CD4-positive, alpha-beta T cell treated with Interleukin-6 at 100 ng/mL for 8 hours (primary cell): ENCODE measurements at places on chromosomes 1 and 21.
A peak's percentile ranks its signal among the peaks of the same experiment; 100 is the strongest.

- no peak for DNase-seq
Observed at GRCh38 chr1:31792541-31792940, 23.3 kb downstream of the SPOCD1 start.

DNA sequence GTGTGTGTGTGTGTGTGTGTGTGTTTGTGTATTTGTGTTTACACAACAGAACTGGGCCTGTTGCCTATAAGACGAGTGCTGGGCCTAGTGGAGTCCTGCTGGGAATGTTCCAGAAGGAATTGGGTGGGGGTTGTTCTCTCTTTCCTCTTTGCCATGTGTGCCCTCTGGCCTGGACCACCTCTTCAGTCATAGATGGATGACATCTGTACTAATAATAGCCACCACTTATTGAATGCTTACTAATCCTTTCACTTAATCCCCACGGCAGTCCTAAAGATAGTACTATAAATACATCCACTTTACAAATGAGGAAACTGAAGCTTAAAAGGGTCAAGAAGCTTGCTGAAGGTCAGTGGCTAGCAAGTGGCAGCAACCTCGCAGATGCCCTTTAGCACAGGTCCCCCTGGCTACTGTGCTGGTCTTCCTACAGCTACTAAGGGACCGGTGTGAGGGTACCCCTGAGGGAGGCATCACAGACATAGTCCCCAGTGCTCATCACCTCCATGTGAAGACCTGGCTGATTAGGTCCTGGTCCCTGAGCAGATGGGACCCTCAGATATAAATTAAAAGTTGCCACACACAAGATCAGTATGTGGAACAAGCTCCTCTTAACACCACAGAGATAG lies 55.2 kb upstream of the KIF1B start:
- no peak for DNase-seq

DNA sequence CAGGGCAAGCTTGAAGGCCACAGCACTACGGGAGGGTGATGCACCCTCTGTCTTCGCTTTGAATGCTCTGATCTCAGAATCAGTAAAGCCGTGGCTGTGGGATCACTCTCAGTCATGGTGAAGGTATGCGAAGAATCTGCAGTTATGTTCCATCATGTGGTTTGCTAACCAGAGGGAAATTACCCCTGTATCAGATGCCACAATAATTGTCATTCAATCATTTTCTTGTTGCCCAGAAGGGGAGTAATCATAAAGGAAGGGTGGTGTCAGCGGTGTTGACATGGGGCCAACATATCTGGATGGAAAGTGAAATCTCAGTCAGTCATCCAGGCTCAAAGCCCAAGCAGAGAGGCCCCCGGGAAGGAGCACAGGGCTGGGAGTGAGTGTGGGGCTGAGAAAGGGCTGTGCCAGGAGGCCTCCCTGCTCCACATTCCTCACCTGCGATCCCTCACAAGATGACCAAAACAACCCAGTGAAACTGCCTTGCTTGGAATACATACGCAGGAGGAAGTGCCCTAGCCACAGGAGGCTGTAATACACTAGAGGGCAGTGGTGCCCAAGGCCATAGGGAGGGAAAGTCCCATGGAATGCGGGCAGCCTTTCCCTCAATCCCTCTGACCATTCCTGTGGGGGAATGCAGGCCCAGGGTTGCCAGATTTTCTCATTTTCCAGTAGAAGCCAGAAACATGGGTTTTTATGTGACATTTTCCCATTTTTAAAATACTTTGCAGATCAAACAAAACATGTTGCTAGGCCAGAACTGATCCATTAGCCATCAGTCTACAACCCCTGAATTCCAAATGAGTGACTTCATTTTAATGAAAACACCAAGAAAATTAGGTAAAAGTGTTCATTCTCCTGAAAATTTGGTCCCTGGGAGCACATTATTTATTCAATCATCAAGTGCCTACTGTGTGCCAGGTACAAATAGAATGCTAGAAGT lies 95.7 kb upstream of the VANGL1 start:
- no peak for DNase-seq

DNA sequence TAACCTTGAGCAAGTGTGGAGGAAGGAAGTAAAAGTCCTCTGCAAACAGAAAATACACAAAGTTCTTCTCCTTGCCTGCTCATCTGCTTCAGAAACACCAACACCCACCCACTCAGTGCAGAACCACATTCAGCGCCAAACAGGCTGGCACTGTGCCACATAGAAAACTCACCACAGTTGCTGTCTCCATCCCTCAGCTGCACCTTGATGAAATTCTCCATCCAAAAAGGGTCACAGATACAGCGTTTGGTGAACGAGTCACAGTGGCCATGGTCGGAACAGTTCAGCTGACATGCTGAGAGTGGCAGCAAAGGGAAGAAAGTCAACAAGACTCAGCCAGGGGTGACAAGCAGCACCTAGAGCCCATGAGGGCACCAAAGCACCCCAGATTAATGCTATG lies 114.5 kb downstream of the KIAA0319L start:
- peak; percentile 10 for DNase-seq

DNA sequence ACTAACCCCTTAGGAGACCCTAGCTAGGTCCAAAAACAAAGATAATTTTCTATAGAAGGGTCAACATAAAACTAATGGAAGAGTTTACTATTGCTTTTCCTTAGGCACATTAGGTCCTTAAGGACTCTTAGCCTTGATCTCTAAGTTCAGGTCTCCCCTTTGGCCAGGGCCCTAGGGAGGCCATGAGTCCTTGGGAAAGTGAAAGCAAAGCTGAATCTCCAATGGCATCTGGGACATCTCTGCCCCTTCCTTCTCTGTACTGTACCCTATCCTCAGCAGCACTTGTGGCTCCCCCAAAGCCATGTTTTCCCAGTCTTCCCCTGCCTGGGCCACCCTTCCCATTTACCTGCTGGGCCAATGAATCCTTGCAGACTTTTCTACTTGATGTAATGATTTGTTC lies 14.3 kb downstream of the IER5 start:
- no peak for DNase-seq

DNA sequence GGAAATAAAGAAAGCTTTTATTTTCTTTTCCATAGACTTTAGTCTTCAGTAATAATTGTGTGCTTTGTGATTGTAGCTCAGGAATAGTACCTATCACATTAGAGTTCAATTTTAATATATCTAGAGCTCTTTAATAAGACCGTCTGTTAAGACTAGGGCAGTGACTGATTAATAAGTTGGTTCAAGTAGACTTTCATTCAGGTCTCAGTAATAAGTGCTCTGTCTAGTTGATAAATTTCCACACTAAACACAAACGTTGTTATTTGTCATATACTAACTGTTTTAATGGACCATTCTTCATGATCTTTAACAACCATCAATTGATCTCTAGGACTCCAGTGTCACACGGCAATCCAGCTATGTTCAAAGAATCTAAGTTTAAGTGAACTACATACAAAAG lies 474.5 kb upstream of the ADGRL2 start:
- no peak for DNase-seq

DNA sequence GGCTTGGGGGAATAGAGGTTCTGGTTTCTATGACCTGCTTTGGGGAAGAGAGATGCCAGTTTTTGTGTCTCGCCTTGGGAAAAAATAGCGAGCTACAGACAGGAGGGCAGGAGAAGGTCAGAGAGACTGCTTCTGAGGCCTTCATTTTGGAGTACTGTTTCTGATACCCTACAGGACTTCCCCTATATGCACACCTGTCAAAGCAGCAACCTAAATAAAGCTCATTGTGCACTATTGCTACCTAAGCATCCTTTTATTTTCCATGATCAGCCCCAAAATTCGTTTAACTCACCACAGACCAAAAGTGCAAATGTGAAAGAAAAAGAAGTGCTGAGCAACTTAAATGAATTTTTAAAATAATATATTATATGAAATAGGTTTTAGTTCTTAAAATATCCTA lies 145.6 kb upstream of the CHRM3 start:
- no peak for DNase-seq

DNA sequence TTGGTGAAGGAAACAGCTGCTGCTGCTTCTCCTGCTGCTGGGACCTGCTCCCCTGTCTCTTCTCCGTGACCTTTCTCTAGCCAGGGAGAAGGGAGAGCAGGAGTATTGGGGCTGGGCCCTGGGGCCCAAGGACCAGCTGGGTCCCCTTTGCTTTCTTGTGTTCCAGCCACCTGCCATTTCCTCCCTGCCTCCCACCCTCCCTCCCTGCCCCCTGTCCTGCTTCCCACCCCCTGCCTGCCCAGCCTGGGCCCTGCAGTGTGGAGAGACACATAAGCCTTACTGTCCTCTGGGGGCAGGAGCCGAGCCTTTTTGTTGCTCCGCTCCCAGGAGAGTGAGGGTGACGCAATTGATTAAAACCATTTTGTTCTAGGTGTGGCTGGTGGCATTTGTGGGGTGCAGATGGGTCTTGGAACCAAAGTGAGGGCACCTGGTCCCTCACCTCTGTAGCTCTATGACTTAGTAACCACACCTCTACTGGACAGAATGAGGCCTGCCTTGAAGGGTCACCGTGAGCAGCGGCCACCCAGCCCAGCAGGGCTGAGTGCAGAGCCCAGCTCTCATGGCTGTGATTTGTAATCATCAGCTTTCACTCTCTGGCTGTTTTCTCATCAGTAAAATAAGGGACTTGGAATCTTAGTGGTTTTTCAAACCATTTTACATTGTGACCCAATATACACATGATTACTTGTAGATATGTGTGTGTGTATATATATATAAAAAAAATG lies 13.9 kb upstream of the TMEM222 start:
- no peak for DNase-seq

DNA sequence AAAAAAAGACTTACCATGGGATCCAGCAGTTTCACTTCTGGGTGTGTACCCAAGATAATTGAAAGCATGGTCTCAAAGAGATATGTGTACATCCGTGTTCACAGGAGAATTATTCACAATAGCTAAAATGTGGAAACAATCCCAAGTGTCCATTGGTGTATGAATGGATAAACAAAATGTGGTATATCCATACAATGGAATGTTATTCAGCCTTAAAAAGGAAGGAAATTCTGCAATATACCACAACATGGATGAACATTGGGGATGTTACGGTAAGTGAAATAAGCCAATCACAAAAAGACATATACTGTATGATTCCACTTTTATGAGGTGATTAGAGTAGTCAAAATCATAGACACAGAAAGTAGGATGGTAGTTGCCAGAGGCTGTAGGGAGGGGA lies 7.0 kb upstream of the TUT4 start:
- no peak for DNase-seq

DNA sequence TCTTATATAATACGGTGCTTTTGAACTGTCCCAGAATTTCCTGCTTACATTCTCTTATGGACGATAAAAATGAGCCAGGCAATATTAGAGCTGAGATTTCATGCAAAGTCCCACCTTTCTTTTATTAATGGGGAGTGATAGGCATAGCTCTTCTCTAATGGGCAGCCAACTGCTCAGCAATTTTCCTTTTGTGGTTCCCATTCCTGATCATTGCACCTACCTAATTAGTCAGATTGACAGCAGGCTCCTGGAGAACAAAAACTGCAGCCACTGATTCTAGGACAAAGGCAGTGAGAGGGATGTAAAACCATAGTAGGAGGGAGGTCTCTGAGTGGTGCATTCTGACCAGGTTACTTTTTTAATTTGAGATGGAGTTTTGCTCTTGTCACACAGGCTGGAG lies 110.4 kb downstream of the UCK2 start:
- DNase-seq: no peak

GRCh38 chr1:162371611-162372010 lies 5.0 kb downstream of the SPATA46 start:
- DNase-seq: no peak

DNA sequence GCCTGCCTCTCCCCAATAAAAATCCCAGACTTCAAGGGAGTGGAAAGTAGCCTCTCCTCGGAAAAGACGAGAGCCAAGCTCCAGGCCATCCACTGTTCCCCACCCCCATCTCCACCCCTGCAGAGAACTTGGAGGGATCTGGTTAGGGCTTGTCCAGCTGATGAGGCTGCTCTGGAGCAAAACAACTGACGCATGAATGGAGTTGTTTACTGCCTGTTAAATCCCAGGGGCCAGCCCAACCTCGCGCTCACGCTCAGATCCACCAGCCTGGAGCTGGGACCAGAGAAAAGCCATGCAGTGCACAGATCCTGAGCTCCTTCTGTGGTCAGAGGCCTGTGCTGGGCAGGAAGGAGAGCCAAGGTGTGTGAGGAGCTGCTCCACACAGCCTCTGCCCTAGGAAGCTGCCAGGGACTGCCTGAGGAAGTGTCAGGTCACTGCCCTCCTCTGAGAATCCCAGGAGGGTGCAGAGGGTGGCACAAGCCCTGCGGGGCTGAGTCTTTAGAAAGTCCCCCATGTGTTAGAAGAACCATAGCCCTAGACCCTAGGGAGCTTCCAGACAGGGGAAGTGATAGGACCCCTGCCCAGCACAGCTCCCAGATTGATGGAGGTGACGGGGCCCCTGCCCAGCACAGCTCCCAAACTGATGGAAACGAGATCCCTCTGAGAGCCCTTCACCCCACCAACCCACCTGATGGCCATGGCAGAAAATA lies 109.0 kb upstream of the IPO9 start:
- no peak for DNase-seq

GRCh38 chr1:182670032-182670749 lies 14.2 kb downstream of the RGS8 start:
- DNase-seq: no peak

DNA sequence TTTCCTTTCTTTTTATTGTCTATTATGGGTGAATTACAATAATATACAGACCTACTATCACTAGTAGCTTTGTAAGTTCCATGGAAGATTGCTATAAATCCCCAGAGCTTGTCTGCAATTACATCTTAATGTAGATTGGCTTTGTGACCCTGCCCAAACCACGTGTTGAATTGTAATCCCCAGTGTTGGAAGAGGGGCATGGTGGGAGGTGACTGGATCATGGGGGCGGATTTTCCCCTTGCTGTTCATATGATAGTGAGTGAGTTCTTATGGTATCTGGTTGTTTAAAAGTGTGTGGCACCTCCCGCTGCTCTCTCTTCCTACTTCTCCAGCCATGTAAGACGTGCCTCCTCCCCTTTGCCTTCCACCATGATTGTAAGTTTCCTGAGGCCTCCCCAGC lies 34.9 kb upstream of the CDC42BPA start:
- DNase-seq: no peak

DNA sequence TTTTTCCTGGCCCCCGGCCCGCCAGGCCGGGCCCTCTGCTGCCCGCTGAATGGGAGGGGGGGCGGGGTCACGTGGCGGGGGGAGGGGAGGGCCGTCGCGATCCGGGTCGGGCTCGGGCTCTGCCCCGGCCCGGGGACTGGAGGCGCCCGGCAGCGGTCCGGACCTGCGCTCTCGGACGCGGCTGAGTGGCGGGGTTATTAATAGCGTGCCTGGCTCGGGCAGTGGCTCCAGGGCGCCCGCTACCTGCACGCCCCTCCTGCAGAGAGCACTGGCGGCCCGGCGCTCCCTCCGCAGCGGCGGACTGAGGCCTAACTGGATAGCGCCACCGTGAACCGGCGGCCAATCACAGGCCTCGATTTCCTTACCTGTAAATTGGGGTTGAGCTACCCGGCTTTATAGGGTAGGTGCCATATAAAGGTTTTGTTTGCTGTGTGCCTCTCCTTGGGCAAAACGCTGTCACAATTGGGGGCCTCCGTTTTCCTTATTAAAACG lies 28.1 kb downstream of the AHDC1 start:
- DNase-seq: no peak
